NCI-H1092 (cell line): ENCODE measurements at places on chromosomes 2 and 18.
A peak's percentile ranks its signal among the peaks of the same experiment; 100 is the strongest.

GRCh38 chr2:211093743-211094303 lies 537.4 kb downstream of the CPS1 start:
- no peak for DNase-seq

GRCh38 chr2:105887256-105887655 lies 142.5 kb downstream of the NCK2 start:
- DNase-seq, result no peak

DNA sequence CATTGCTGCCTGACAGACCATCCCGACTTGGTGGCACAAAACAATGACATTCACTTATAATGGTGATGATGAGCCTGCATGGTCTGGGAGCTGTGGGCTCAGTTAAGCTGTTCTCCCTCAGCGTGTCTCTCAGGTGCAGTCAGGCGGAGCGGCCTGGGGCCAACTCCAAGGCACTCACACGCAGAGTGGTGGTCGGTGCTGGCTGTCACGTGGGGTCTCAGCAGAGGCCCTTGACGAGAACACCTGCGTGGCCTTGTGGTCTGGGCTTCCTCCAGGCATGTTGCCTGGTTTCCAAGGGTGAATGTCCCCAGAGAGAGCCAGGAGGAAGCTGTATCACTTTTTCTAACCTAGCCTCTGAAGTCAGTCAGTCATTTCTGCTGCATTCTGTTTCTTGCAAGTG lies 29.8 kb downstream of the ARMC9 start:
- no peak for DNase-seq

DNA sequence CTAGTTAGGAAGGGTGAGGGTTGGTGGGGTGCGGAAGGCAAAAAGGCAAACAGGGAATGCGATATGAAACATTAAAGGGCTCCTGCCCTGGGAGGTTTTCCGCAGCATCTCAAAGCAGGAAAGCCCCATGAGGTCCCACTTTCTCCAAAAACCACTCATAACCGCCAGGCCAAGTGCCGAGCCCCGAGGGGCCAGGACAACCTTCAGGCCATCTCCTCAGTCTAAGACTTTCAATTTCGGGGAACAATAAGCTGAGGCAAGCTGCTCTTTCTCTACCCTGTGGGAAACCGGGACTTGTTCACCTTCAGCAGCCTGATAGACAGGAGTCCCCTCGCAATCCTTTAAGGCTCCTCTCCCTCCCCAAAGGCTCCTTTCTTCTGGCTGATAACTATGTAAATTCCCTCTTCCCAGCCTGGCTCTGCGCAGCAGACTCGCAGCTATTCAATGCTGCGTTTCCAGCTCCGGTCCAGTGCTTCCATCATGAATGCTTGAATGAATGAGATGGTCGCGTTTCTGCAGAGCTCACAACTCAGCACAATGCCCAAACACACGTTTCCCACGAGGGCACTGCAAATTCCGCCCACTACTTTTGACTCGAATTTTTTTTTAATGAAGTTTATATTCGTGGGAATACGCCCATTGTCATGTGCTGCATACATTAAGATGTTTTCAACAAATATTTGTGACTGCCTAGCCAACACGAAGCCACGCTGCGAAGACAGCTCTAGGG lies 1.4 kb downstream of the LAMA1 start:
- no peak for DNase-seq

DNA sequence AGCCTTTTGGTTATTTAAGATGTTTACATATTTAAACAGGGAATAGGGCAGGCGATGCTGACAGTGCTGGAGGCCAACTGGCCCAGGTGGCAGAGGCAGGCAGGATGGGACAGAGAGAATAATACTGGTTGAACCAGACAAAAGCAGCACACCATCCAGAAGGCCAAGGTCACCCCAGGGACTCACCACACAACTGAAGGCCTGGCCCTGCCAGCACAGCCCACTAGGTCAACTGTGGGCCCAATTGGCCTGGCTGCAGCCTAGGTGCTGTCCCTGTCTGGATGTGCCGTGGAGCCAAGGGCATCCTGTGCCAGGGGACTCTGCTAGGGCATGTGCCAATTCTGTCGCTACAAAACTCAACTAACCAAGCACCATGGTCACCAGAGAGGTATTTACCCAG lies 69.2 kb downstream of the RNF152 start:
- no peak for DNase-seq

GRCh38 chr2:145652036-145652435 lies 1132.1 kb upstream of the ZEB2 start:
- no peak for DNase-seq

- no peak for DNase-seq
These were observed 522.3 kb downstream of the SOX11 start for GRCh38 chr2:6214471-6214870.

DNA sequence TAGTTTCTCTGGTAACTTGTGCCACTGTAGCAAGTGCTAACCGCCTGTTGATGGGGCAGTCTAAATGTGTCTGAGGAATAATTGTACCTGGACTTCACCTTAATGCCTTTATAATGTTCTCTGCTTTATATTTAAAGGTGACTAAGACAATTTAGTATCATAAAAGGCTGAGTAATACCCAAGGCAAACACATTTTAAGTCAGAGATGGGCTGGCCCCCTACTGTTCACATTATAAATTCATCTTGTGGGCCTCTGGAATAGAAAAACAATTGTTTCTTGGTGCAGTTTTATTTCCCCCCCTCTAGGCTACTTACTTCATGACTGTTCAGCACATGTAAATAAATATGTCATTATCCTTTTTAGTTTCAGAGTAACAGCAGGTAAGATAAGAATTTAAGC lies 559.3 kb upstream of the PIK3C3 start:
- DNase-seq, result no peak

- DNase-seq, result no peak
These were observed 864.2 kb upstream of the LRATD1 start for GRCh38 chr2:13768274-13768673.

DNA sequence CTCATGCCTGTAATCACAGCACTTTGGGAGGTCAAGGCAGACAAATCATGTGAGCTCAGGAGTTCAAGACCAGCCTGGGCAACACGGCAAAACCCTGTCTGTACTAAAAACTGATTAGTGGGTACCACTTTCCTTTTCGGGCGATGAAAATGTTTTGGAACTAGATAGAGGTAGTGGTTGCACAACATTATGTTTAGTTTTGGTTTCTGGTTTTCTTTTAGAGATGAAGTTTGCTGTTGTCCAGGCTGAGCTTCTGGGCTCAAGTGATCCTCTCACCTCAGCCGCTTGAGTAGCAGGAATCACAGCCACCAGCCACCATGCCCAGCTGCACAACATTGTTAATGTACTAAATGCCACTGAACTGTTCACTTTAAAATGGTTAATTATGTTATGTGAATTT lies 27.6 kb downstream of the AAK1 start:
- no peak for DNase-seq

- no peak for DNase-seq
These were observed 197.2 kb upstream of the FSHR start for GRCh38 chr2:49351560-49351959.

GRCh38 chr2:216082117-216082711 lies 495 bp downstream of the TMEM169 start:
- no peak for DNase-seq

GRCh38 chr2:168194784-168195522 lies 52.4 kb downstream of the STK39 start:
- no peak for DNase-seq

DNA sequence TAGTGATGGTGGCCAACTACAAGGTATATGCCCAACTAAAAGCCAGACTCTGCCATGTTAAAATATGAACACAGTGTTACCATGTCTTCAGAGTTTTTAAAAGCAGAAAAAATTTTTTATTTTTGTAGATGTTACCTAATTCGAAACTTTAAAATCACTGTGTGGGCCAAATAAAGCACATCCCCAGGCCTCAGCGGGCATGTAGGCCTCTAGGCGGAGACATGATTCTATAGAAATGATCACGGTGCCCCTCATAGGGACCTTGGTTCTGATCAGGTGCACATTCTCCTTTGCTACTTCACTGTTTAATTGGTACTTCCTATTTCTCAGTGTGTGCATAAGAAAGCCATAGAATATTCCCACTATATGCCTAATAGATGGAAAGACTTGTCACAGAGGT lies 349.2 kb downstream of the XIRP2 start:
- DNase-seq, result no peak

- DNase-seq, result no peak
These were observed 480.4 kb upstream of the TRIB2 start for GRCh38 chr2:12236136-12236844.

GRCh38 chr2:156333274-156333950 lies 891 bp upstream of the NR4A2 start:
- DNase-seq, result no peak

GRCh38 chr18:54532962-54533361 lies 58.1 kb upstream of the DYNAP start:
- no peak for DNase-seq

DNA sequence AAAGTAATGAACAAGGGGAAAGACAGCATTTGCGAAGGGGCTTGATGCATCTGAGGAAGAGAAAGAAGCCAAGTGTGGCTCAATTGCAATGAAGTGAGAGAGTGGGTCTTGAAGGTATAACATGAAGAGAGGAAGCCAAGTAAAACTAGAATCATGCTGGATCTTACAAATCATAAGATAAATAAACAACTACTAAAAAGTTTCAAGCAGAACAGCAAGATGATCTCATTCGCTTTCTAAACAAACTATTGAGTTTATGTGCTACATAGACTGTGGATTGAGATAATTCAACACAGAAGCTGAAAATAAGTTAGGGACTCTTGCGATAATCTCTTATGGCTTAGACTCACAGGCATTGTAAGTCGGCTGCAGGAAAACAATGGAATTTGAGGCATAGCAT lies 1310.5 kb upstream of the NRXN1 start:
- DNase-seq, result no peak

- no peak for DNase-seq
These were observed 101.9 kb upstream of the CTDP1 start for GRCh38 chr18:79577451-79578395.

DNA sequence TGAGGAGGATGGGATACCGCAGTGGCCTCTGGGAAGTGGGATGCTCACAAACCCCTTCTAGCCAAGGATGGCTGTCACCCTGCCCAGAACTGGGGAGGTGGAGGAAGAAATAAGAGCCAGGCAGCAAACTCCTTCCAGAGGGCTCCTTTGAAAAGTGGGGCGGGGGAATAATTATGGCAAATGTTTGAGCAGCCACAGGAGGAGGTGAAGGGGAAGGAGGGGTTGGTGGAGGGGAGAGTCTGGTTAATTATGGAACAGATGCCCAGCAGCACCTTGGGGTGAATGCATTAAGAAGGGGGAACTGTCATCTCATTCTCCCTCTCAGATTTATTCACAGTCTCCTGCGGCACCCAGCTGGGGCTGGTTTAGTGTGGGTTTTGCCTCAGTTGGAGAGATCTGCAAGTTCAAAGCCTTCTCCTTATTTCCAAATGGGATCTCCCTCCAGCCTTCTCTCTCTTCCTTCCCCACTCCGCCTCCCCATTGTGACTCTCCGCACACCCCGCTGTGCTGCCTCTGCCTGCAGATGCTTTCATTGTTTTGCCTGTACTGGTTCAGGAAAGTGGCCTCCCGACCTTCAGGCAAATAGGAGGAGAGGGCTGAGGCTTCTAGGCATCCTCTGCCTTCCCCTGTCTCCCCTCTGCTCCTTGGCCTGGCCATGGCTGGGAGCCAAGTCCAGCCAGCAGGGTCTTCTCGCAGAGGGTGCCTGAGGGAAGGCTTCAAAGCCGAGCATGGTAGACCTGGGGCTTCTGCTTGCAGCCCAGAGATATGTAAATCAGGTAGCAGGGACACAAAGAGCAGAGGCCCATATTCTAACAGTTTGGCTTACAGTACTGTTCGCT lies 457.2 kb upstream of the MEX3C start:
- peak; percentile 31 for DNase-seq
